ENCODE measurements at places on chromosomes 12 and 14.
A peak's percentile ranks its signal among the peaks of the same experiment; 100 is the strongest.

DNA sequence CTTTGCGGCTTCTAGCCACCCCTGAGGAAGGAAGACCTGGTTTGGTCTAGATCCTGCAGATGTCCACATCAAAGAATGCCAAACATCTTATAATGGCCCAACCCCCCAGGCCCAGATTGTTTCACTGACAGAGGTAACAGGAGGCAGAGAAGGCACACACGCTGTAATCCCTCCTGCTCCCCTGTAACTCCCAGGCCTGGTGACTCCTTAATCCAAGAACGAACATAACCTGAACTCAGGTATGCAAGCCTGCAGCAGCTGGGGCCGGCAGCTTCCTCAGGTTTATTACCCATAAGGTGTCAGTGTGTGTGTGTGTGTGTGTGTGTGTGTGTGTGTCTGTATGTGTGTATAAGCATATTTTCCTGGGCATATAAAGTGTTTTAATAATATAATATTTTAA is 52.7 kb downstream of the ERH start:
- no peak for DNase-seq

DNA sequence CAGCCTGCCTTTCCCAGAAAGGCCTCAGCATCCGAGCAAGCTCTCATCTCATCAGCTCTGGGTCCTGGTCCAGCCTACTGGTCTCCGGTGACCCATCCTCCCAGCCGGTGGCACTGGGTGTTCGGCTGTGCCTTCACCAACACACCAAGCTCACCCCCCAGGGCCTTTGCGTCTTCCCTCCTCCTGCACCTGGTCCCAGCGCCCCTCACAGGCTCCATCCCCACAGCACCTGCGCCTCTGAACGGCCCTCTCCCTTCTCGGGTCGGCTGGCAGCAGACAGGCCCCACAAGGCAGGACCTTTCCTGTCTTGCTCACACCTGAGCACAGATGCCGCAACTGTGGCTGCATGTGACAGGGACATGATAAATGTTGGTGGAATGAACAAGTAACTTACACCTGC is 13.1 kb downstream of the P2RX2 start:
- DNase-seq = no peak

- no peak for DNase-seq
Measured at GRCh38 chr12:122527478-122527944, 462 bp downstream of the KNTC1 start.

GRCh38 chr14:97634751-97635150 is 837.6 kb downstream of the VRK1 start:
- DNase-seq = no peak

- no peak for DNase-seq
Measured at GRCh38 chr12:120062976-120063579, 53.5 kb downstream of the RAB35 start.

DNA sequence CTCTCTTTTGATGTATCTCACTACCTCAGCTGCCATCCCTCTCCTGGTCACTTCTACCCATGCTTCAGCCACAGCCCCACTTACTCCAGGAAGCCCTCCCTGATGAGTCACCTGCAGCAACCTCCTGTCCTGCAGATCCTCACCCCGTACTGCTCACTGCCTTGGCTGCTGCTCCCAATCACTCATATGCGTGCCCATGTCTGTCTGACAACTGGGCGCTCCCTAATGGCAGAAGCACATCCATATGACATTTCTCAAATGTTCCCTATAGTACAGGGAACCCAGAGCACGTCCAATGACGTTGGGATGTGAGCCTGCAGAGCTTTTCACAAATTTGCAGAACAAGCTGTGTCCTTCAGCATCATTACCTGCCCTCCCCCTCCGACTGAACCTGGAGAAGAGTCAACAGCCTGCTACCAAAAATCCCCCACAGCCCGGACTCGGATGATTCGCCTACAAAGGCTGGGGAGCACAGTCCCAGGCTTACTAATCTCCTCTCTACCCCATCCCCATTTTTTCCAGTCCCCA is 90.0 kb downstream of the SINHCAF start:
- DNase-seq = no peak

GRCh38 chr12:95858451-95859343 is at the start of gene SNRPF:
Gene SNRPF (plus strand): TSS chr12:95858952. CDS start chr12:95859074, 122 bp downstream.
- peak; percentile 53 for DNase-seq

GRCh38 chr14:91350483-91350812 is 67.2 kb downstream of the CCDC88C start:
- no peak for DNase-seq

DNA sequence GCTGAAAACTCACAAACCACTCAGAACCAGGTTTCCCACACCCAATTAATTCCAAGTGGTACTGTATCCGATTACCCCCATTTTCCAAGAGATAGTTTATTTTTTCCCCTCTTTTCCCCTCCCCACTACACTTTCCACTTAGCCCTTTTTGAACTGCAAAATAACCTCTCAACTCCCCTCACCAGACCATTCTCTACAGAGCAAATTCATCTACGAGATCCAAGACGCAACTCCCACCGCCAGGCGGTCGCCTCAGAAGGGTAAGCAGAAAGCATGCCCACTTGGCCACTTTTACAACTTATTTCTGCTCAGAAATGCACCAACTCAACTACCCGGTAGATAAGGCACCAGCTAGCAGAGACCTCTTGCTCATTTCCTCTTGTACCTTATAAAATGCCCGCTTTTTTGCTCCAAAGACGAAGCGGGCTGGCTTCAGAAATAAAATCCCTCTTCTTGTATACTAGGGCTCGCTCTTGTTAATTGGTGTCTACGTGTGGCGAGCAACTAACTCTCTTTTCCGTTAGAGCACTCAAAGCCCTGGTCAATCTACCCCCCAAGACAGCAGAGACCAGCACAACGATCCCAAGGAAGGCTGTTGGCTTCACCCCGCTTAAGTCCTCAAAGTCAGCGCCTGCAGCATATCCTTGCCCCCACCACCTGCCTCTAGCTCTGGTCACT is 910 bp upstream of the SRP54 start:
- DNase-seq = no peak

DNA sequence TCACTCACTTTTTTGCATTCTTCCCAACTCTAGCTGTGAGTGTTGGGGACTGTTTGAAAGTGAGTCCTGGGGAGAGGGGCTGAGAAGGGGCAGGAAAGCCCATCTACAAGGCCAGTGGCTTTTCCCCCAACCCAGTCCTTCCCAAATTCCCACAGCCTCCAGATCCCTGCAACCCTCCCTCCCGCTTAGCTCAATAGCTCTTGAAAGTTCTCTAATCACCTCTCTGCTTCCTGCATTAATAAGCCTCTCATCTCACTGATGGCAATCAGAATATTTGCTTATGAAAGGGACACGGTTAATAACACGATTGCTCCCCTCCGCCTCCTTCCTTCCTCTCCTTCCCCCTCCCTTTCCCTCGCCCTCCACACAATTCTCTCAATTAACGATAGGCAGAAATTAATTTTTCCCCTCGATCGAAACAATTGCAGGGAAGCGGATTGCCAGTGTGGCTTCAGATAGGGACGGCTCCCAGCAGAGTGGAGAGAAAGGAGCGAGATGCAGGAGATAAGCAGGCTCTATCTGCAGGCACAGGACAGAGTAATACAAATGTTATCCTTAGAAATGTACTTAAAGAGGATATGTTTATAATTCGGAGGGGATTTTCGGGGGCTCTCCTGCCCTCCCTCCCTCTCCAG is 15.1 kb upstream of the GPATCH2L start:
- no peak for DNase-seq

- no peak for DNase-seq
Measured at GRCh38 chr12:72141381-72141780, 130.8 kb upstream of the TRHDE start.

DNA sequence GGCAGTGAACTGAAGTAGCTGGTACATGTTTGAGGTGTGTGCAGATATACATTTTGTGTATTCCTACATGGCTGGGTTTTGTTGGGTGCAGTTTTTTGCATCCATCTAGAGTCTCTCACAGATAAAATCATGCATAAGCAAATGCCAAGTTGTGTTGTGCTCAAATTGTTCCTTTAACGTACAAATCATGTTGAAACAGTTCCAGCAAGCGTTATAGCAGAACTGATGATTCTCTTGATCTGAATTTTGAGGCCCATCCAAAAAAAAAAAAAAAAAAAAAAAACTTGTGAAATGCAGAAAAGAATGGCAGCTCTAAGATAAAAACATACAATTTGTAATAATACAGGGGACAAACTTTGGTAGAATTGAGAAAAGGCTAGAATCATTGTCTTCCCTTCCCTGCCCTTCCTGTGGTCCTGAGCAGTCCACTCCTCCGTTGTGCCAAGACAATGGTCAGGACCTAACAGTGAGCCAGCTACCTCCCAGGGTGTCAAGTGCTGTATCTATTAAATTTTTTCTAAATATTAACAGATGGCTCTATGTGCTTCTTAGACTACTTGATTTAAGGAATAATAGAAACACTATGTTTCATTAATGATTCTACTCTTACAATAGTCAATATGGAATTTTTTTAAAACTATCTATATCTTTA is 122.1 kb downstream of the PLEKHA5 start:
- no peak for DNase-seq

- DNase-seq = no peak
Measured at GRCh38 chr14:38042322-38042721, 165.4 kb upstream of the SSTR1 start.

GRCh38 chr12:106249411-106250135 is 1.8 kb upstream of the CKAP4 start:
- no peak for DNase-seq

GRCh38 chr14:68507544-68508081 is 285.3 kb downstream of the ZFP36L1 start:
- no peak for DNase-seq

GRCh38 chr12:130711756-130712155 is 4.3 kb downstream of the RIMBP2 start:
- no peak for DNase-seq

- DNase-seq = no peak
Measured at GRCh38 chr14:93343266-93343665, 3.7 kb upstream of the COX8C start.

GRCh38 chr12:112408621-112409020 is 784 bp downstream of the RPL6 start:
- DNase-seq = no peak

- no peak for DNase-seq
Measured at GRCh38 chr14:104353921-104354701, 215.7 kb downstream of the KIF26A start.

GRCh38 chr14:64801800-64802199 is 77.9 kb downstream of the SPTB start:
- no peak for DNase-seq

- no peak for DNase-seq
Measured at GRCh38 chr12:48991247-48992050, 7.7 kb downstream of the DDN start.

DNA sequence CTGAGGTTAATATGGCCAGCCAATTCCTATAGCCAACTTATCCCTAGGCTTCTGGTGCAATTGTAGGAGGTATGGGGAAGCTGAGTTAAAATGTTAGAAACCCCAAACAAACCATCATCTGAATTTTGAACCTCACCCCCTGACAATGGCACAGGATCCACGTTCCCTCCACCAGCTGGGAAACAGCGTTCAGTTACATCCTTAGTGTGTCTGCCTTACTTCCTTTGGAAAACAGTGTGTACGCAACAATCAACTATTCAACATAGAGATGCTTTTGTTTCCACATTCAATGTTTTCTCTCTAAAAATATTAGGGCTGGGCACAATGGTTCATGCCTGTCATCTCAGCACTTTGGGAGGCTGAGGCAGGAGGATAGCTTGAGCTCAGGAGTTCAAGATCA is 203.4 kb downstream of the TTC7B start:
- no peak for DNase-seq

- DNase-seq = peak; percentile 29
Measured at GRCh38 chr12:113462117-113462774, 9.4 kb downstream of the LHX5 start.

DNA sequence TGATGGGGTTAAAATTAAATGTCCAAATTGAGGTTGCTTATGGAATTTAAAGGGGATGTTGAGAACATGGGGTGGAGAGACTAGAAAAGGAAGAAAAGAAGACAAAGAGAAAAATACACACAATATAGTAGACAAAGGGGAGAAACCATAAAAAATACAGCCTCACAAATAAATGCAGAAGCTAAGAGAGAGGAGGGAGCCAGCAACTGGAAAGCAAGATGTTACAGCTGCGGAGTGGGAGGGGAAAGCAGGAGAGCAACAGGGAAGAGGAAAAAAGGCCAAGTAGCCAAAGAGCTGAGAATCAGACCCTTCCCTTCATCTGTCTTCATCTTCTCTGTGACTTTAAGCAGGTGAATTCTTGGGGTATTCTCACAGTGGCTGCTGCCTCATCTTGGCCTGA is 39.7 kb upstream of the SMUG1 start:
- DNase-seq = no peak

GRCh38 chr12:39592295-39592694 is 27.3 kb downstream of the ABCD2 start:
- DNase-seq = no peak

GRCh38 chr12:4526923-4527546 is 11.7 kb upstream of the RAD51AP1 start:
- DNase-seq = no peak

- DNase-seq = no peak
Measured at GRCh38 chr14:104526723-104527645, 52.6 kb upstream of the C14orf180 start.

- no peak for DNase-seq
Measured at GRCh38 chr12:120710031-120710804, at the start of gene UNC119B. Gene UNC119B (plus strand): TSS chr12:120710458. CDS start chr12:120710475, 17 bp downstream.

GRCh38 chr12:49368240-49368600 is 958 bp downstream of the SPATS2 start:
- DNase-seq = no peak

DNA sequence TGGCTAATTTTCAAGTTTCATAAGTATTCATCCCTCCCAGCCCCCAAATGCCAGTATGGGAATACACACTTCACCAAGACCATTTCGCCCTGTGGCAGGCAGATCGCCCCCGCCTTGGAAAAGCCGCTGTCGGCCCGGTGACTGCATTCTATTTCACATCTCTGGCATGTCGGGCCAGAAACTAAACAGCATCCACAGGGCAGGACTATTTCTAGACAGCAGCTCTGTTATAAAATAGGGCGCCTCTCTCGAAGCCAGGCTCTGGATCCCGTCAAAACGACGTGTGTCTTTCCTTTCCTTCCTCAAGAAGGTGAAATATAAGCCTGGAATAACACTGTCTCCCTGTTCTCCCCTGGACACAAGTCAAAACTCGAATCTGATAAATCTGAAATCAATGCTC is 56.8 kb downstream of the GSC start:
- no peak for DNase-seq

- DNase-seq = no peak
Measured at GRCh38 chr12:93569301-93569655, 3.2 kb upstream of the SOCS2 start.

DNA sequence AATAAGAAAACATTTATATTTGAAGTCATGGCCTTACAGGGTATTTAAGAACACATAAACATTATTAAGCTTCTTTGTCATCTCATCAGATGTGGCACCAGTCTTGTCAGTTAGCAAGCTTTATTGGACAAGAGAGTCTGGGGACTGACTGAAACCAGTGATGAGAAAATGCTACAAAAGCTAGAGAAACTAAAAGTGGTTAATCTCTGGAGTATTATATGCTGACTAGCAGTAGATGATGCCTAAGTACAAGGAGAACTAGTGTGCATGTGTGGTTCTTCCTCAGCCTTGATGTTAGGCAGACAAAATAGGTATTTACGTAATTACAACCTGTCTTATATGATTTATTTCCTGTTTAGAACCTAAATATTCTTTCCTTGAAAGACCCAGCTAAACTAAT is 176.5 kb downstream of the CPNE8 start:
- DNase-seq = no peak

- no peak for DNase-seq
Measured at GRCh38 chr12:91813701-91814100, 331.9 kb downstream of the BTG1 start.

- DNase-seq = no peak
Measured at GRCh38 chr12:11717519-11717961, 68.1 kb downstream of the ETV6 start.
